ENCODE measurements at places on chromosomes 12 and 14.

DNA sequence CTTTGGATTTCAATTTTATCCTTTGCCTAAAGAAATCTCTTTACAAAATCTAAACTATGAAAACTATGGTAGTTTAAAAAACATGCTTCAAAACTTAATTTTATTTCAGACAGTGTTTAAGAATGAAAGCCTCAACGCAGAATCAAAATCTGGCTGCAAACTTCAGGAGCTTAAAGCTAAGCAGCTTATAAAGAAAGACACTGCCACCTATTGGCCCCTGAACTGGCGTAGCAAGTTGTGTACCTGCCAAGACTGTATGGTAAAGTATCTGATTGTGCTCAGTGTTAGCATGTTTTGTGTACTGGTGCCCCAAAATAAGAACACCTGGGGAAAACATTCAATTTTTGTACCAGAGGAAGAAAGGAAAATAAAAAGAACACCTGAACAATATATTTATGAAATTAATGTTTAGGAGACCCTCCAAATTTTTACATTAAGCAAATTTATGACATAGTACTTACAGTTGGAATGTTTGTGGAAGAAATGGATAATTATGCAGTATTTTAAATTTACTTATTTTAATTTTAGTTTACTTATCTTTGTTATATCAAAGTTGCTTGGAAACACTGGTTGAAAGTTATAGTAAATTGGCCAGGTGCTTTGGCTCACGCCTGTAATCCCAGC, 12.2 kb downstream of the UBR7 start:
- DNase-seq = peak; percentile 61

DNA sequence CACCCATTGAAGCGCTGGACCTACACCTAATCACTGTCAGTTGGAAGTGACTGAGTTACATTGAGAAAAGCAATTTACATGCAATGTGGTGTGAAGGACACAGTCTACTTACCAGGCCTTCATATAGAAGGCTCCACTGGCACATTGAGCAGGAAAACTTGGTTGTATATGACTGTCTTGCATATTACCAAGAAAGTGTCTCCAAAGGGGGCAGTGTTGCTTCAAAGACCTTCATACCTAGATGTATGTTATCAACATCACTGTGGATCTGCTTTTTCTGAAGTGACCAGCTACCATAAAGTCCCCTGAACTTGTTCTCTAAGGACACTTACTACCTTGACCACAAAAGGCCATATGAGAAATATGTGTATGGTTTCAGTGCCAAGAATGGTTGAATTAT, 64.1 kb downstream of the NELL2 start:
- DNase-seq = peak; percentile 76

- peak; percentile 71 for DNase-seq
These were observed 20.1 kb upstream of the AKAP5 start for GRCh38 chr14:64444984-64445845.

GRCh38 chr12:72957454-72957853, 685.3 kb downstream of the TRHDE start:
- no peak for DNase-seq

DNA sequence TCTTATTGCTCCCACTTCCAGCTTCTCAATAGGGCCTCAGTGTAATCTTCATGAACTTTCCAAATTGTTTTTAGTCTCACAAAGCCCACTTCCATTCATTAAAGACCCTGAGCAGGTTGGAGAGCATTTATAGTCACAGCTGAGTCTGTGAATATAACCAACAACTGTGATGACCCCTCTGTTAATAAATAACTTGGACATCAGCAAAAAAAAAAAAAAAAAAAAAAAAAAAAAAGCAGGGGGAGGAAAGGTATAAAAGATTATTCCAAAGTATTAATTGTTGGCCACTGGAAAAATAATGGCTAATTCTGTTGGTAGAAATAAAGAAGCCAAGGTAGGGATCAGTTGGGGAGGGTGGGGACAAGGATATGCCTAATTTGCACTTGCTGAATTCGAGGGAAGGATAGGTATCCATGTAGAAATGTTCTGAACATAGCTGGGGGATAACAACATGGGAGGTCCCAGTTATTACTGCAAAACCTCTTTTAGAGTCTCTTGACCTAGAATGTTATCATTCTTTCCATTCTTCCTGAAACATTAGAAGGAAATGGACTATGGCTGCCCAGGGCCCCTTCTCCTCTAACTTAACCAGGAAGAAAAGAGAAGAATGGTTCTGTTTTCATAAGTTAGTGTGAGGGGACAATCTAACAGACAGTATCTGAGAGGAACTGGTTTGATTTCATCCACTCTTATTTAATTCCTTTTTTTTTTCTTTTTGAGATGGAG, 56.5 kb downstream of the SAMD4A start:
- no peak for DNase-seq

DNA sequence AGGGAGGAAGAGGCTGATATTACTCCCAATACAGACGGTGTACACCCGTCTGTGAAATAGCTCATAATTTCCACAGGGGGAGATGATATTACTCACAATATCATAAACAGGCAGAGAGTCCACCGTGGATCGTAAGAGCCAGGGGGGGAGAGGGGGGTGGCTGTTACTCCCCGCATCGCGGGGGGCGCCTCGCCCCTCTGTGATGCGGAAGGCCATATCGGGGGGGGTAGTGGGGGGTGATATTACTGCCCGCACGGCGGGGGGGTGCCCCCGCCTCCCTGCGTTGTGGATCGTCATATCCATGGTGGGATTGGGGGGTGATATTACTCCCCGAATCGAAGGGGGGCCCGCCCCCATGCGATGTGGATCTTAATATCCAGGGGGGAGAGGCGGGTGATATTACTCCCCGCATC, 91.9 kb downstream of the FRMD6 start:
- no peak for DNase-seq

GRCh38 chr12:49698619-49699545, 8.3 kb downstream of the FMNL3 start:
- DNase-seq = peak; percentile 39

- no peak for DNase-seq
These were observed 28.4 kb upstream of the FBRSL1 start for GRCh38 chr12:132461526-132461925.

DNA sequence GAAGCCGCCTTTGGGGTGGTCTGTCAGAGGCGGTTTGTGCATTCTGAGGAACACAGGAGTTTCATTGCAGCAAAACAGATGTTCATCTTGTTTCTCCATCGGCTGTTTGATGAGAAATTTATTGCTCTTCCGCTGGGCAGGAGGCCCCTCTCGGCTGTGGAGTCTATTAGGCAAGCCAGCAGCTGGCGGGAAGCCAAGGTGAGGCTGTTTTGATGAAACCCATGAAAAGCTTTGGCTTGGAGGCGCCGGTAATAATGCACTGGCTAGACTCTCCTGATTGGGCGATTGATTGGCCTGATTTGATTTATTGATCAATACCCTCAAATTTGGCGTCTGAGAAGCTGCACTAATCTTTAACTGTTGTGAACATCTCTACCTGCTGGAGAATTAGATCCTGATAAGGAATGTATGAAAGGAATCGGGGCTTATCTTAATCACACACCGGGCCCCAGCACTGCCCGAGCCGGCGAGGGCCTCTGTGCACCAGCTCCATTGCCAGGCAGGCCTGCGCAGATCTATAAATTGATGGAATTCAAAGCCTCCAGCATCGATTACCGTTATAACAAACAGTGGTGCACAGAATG, 187.7 kb downstream of the PHETA1 start:
- peak; percentile 24 for DNase-seq

GRCh38 chr12:79690142-79690637, 574 bp downstream of the PAWR start:
- no peak for DNase-seq

DNA sequence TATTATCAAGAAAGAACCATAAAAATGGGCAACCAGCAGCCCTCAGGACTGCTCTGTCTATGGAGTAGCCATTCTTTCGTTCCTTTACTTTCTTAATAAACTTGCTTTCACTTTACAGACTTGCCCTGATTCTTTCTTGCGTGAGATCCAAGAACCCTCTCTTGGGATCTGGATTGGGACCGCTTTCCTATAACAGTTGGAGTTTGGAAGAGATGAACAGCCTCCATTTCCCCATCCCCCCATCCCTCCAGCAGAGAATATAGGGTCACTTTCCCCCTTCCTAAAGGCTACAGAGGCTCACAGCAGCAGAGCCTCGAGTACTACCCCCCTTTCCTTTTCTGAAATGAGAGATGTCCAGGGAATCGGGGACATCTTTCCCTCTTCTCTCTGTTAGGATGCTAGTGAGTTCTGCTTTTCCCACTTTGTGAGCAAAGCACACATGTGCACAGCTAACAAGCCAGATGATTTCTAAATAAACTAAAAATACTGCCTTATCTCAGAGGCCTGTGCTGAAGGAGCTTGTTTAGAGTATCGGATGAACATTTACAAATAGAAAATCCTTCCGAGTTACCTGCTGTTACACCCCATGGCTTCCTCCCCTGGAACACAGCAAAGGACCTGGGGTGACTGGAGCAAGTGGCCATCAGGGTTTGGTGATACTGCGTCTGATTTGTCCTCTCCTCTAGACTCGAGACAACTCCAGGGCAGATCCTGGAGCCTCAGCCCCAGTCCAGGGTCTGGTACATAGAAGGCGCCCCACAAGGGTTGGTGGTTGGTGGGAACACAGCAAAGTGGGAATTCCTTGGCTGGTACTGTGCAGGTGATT, 144.2 kb downstream of the SLC38A6 start:
- no peak for DNase-seq

- DNase-seq = no peak
These were observed 26.8 kb upstream of the VPS33A start for GRCh38 chr12:122293081-122293480.

GRCh38 chr14:35285168-35286002, 6.8 kb upstream of the PSMA6 start:
- DNase-seq = no peak

- peak; percentile 50 for DNase-seq
These were observed 231.4 kb downstream of the PCNX1 start for GRCh38 chr14:71138448-71139293.

DNA sequence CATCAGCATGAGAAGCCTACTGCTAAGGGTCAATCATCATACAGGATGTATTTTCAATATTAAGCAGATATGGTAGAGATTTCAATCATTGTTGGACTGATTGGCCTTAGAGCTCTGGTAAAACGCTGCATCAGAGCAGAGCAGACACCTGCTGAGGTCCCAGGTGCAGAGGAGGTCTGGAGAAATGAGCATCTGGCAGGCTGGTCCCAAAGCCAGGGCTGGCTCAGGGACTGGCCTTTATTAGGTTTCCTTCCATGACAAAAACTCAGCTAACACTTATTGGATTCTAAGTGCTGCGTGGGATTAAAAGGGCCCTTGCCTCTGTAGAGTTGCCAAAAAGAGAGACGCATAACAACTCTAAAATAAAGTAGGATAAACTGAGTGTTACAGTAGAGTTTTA, 29.7 kb downstream of the AKAP6 start:
- no peak for DNase-seq

- no peak for DNase-seq
These were observed 2.0 kb downstream of the ESYT1 start for GRCh38 chr12:56129942-56130495.

GRCh38 chr12:64610079-64610659, at the start of gene RASSF3:
Gene RASSF3, plus strand, starts transcription at chr12:64610495. Its CDS starts 138 bp downstream, at chr12:64610633.
- DNase-seq = peak; percentile 78

DNA sequence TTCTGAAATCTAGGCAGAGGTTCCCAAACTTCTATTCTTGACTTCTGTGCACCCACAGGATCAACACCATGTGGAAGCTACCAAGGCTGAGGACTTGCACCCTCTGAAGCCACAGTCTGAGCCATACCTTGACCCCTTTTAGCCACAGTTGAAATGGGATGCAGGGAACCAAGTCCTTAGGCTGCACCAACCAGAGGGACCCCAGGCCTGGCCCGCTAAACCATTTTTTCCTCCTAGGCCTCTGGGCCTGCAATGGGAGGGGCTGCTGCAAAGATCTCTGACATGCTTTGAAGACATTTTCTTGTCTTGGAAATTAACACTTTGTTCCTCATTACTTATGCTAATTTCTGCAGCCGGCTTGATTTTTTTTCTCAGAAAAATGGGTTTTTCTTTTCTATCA, 133.9 kb upstream of the TSPAN8 start:
- DNase-seq = no peak

All from CD4-positive, alpha-beta T cell treated with Interleukin-1 beta for 1 hour (primary cell).